ENCODE measurements at places on chromosomes 16 and 17.

DNA sequence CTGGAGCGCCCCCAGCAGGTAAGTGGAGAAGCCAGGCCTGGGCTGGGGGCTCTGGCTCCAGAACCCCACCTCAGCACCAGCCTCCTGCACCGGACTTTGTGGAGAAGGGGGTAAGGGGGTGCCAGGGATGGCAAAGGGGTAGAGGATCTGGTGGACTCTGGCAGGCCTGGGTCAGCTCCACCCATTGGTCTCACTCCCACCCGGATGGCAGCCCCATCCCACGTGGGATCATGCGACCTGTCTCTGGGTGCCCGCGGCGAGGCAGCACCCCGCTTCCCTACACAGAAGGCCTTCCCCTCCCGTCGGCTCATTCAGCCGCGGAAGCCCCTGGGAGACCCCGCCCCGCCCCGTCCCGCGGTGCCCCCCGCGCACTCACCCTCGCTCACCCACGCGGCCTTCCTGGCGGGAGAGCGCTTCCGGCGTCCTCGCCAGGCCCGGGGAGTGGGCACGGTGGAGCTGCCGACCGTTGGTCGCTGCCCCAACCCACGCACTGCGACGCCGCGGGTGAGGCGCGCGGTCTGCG, 498 bp upstream of the PLEKHG4 start:
- DNase-seq, result peak; percentile 32

DNA sequence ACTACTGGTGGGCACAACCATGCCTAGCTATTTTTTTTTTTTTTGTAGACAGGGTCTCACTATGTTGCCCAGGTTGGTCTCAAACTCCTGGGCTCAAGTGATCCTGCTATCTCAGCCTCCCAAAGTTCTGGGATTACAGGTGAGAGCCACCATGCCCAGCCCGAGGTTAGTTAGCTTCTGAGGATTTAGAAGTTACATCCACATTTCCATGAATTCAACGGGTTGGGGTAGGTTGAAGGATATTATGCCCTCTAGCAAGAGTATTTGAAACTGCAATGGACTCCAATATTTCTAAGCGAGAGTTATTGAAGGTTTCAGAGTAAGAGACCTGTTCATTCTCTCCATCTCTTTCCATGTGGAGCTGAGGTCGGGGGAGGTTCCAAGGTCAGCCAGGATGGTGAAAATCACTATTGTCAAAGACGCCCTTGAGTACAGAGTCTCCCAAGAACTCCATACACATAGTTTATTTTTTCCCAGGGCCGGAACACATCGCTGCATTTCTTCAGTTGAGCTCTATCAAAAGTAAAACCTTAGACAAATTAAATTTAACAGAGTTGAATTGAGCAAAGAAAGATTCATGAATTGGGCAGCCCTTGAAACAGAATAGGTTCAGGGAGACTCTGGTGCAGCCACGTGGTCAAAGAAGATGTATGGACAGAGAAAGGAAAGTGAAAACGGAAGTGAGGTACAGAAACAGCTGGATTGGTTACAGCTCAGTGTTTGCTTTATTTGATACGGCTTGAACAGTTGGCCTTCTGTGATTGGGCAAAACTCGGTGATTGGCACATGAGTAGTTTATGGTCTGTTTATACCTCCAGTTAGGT, 19.0 kb upstream of the ITPRIPL2 start:
- DNase-seq, result no peak

GRCh38 chr17:72307836-72308235, 187.0 kb downstream of the SOX9 start:
- no peak for DNase-seq

DNA sequence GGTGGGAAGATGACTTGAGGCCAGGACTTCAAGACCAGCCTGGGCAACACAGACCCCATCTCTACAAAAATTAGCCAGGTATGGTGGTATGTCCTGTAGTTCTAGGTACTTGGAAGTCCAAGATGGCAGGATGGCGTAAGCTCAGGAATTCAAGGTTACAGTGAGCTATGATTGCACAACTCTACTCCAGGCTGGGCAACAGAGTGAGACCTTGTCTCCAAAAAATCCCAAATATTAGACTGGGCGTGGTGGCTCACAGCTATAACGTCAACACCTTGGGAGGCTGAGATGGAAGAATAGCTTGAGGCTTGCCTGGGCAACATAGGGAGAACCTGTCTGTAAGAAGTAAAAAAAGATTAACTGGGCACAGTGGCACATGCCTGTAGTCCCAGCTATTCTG, 30.8 kb downstream of the SUZ12 start:
- DNase-seq, result no peak

DNA sequence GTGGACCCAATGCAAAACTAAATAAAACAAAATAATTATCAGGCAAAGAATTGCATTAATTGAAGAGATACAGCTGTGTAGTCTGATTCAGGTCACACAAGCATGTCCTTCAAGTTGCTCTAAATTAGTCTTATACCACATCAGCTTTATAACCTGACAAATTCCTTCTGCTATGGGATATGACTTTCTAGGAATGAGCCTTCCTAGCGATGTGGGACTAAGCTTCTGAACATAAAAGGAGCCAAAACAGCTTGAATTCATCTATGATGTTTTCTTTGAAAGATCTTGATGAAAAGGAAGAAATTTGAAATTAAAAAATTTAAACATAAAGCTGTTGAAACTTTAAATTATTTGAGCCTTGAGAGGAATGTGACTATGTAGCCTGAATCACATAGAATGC, 1409.1 kb downstream of the CDH11 start:
- DNase-seq, result no peak

- DNase-seq, result no peak
These were observed 33.3 kb upstream of the ANKFN1 start for GRCh38 chr17:56119936-56120335.

DNA sequence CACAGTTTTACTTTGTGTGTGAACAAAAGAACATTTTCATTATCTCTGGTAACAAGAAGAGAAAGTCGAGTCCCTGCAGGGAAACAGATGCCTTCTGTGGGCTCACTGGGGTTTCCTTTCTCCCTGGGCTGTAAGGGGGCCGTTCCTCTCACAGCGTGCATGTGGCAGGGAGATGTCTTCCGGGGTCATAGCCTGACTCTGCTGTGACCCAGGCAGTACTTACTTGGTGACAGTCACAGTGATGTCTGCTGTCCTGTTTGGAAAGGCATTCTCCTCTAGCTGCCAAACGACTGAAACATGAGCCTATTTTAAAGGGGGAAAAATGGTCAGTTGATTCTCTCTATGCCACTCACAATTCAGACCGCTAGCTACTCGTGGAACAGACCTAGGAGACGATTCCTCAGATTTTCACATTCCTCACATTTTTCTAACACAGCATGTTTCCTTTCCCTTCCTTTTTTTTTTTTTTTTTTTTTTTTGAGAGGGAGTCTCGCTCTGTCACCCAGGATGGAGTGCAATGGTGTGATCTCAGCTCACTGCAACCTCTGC, 7.3 kb downstream of the HASPIN start:
- DNase-seq, result peak; percentile 16

DNA sequence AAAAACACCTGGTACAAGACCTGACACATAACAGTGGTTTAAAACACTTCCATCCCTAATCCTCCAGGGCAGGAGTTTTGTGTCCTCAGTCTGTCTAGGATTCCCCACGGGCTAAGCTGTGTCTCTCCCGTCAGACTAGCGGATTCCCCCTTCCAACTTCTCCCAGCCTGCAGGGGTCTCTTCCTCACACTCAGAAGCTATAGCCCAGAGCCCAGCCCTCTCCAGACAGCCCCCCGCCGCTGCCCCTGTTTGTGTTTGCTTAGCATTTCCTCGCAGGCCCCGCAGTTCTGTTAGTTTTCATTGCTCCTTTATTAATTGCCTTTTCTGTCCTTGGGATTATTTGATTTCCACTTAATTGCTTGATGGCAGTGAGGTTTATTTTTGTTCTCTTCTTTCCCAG, 91.2 kb downstream of the TMEM132E start:
- DNase-seq, result no peak

DNA sequence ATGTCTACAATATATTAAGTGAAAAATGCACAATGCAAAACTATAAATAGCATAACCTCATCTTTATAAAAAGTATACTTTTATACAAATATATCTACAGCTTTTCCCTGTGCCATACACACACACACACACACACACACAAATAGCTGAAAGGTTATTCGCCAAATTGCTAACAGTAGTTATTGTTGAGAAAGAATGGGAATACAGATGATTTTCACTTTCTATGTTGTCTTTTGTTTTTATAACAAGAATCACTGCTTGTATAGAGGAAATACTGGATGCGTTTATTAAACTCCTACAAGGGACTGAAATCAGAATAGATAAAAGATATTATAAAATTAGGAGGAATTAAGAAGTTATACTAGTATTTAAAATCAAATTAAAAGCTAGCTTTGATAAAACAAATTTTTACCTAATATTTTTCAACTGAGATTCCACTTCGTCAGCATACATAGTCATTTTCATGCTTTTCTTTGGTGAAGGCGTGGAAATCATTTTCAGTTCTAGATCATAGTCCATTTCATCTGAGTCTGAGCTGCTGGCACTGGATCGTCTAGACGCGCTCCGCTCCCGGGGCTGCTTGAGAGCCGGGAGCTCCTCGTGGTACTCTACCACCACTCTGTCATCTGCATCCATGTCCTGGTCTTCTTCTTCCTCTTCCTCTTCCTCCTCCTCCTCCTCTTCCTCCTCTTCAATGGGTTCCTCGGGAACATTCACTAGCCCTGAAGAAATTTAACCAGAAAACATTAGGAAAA, 17.0 kb upstream of the ITGAE start:
- no peak for DNase-seq

- no peak for DNase-seq
These were observed 11.5 kb upstream of the IL34 start for GRCh38 chr16:70634861-70635260.

Measured in mesenchymal stem cell (in vitro differentiated cells and primary cell).